ENCODE measurements at places on chromosomes 1 and 21. TPM values are rescaled to one million over a fixed set of nuclear protein-coding genes. Genes with fewer than 3 reads are reported as not detected.

Gene ARHGAP30
- total RNA-seq, result 178 TPM

GRCh38 chr1:47436979-47437446 is 831 bp upstream of the FOXD2 start:
- DNase-seq, result no peak

Gene C4BPB
- total RNA-seq, result 0.24 TPM

Gene PDZK1IP1
- not detected for total RNA-seq

DNA sequence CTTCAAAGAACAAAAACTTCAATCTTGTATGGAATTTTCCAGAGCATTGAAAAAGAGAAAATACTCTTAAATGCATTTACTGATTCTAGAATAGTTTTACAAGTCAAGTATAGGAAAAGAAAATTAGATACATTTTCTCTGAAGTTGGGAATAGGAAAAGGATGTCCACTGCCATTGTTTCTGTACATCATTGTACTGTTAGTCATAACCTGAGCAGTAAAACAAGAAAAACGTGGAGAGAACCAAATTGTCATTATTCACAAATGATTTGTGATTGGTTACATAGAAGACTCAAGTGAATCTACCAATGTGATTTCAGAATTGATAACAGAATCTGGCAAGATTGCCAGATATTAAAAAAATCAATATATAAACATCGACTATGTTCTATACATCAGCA is 27.4 kb downstream of the PRKACB start:
- no peak for DNase-seq

Measured in activated CD4-positive, alpha-beta memory T cell treated with anti-CD3 and anti-CD28 coated beads for 36 hours (primary cell).